ENCODE measurements at places on chromosomes 16 and 17.

- DNase-seq, result no peak
Measured at GRCh38 chr16:50318796-50319578, 49.8 kb downstream of the BRD7 start.

- DNase-seq, result no peak
Measured at GRCh38 chr17:69858460-69858859, 216.6 kb upstream of the KCNJ16 start.

GRCh38 chr17:81533339-81534141 lies 5.4 kb downstream of the FSCN2 start:
- DNase-seq, result no peak

GRCh38 chr17:76131692-76132573 lies 9.1 kb downstream of the FOXJ1 start:
- DNase-seq, result no peak

- no peak for DNase-seq
Measured at GRCh38 chr16:81514041-81514559, 69.5 kb downstream of the CMIP start.

GRCh38 chr17:58531661-58532554 lies 17.5 kb upstream of the MTMR4 start:
- DNase-seq, result peak; percentile 57

GRCh38 chr17:61511480-61512182 lies 59.4 kb downstream of the TBX4 start:
- no peak for DNase-seq

DNA sequence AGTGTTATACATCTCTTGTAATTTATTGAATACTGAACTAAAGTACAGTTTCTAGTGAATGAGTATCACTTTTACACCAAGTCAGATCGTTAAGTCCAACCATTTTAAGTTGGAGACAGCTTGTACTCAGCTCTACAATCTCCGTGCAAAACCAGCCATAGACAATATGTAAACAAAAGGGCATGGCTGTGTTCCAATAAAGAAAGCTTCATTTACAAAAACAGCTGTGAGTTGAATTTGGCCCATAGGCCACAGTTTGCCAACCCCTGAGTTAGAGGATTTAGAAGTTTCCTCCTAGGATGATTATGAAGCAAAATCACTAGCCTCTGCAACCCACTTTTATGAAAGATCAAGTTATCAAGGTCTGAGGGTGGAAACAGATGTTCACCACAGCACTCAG lies 105.7 kb upstream of the RCVRN start:
- DNase-seq, result no peak

- DNase-seq, result peak; percentile 23
Measured at GRCh38 chr17:34580685-34581445, 1.5 kb downstream of the TMEM132E start.

DNA sequence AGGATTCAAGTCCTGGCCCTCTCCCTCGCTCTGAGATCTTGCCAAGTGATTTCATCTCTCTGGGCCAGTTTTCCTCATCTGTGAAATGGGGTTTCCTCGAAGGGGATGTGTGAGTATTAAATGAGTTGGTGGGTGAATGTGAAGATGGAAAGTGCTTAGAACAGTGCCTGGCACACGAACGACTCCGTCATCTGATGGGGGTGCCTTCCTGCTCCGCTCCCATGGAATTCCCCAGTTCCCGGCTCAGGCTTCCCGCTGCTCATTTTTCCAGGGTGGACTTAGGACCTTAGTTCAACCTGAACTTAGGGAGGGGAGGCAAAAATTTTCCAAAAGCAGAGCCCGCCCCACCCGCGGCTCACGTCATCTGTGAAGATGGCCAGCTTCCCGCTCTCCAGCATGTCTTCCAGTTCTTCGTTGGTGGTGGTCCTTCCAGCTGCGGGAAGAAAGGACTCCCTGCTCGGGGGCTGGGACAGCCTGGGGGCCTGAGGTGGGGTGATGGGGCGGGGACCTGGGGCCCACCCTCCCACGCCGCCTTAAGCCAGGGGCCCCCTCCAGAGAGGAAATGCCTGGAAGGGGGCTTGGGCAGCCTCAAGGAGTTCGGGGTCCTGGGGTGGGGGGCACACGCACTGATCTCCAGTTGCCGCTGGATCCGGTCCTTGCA lies 11.4 kb downstream of the HSD3B7 start:
- no peak for DNase-seq

GRCh38 chr17:82863383-82863940 lies 23.6 kb upstream of the ZNF750 start:
- DNase-seq, result no peak

DNA sequence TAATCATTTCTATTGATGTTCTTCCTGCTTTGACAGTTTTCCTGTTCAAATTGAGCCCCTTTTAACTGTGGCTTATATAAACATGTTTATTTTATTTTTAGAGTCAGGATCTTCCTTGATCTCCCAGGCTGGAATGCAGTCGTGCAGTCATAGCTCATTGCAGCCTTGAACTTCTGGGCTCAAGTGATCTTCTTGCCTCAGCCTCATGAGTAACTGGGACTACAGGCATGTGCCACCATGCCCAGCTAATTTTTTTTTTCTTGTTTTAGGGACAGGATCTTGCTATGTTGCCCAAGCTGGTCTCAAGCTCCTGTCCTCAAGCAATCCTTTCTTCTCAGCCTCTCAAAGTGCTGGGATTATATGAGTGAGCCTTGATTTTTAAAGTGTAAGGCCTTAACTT lies 14.7 kb downstream of the PHKB start:
- DNase-seq, result no peak

GRCh38 chr16:74627506-74628220 lies 20.7 kb upstream of the GLG1 start:
- DNase-seq, result no peak

- no peak for DNase-seq
Measured at GRCh38 chr16:62068747-62069146, 32.5 kb upstream of the CDH8 start.

- no peak for DNase-seq
Measured at GRCh38 chr17:64327201-64327930, 63.3 kb downstream of the PECAM1 start.

DNA sequence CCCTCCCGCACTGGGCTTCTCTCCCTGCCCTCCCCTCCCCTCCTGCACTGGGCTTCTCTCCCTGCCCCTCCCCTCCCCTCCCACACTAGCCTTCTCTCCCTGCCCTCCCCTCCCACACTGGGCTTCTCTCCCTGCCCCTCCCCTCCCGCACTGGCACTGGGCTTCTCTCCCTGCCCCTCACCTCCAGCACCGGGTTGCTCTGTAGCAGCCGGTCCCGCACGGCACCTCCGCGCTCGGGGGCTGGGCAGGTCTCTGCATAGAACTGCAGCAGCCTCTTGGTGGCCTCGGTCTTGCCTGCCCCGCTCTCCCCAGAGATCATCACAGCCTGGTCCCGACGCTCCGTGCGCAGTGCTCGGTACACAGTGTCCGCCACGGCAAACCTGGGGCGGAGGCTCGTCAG lies 9.8 kb downstream of the MYO1C start:
- DNase-seq, result no peak

DNA sequence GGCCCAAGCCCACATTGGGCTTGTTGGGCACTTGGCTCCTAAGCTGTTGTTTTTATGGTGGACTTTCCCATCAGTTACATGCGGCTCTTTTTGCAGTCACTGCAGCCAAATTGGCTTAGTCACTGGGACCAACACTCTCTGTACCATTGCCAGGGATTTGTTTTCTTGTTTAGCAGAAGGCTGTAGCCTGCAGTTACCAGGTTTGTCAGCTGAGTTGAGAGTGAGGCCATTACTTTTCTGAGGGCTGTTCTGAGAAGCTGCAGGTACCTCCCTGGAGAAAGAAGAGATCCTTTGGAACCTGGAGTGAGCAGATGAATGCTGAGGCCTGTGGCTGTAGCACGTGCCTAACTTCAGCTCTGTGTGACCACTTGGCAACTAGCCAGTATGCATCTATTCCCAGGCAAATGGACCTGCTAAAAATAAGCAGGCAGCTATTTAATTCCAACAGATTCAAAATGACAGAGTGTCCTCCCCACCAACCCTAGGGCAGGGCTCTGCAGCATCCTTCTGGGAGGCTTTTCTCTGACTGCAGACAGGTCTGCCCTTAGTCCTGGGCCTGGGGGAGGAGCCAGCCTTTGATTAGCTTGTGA lies 12.9 kb downstream of the AKAP1 start:
- no peak for DNase-seq

DNA sequence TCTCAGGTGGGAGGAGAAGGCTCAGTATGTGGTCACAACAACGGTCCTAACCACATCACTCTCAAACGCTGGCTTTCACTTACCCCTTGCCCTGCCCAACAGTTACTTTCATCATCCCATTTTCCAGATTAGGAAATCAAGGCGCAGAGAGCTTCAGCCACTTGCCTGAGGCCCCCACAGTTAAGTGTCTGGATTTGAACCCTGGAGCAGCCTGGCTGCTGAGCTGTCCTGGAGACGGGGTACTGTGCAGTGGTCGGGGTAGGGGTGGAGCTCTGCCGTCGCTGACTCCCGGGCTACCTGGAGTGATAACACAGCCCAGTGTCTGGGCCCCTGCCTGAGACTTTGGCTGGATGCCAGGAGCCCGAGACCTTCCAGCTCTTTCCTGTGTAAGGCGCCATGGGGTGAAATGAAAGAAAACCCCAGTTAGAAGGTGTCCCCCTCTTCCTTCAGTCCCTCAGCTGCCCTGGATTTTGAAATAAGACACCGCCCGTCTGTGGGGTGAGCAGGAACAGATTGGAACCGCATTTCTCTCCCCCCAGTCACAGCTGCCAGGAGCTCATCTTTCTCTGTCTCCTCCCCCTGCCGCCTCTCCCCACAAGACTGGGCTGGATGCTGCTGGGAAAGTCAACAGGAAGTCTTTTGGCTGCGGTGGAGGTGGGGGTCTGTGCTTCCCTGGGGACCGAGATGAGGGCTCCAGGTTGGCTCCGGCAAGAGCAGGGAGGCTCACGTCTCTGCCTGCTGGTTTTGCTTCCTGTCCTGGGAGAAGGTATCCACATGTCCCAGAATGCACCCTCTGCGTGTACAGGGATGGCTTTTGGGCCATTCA lies 280.2 kb downstream of the SEC14L1 start:
- peak; percentile 44 for DNase-seq

DNA sequence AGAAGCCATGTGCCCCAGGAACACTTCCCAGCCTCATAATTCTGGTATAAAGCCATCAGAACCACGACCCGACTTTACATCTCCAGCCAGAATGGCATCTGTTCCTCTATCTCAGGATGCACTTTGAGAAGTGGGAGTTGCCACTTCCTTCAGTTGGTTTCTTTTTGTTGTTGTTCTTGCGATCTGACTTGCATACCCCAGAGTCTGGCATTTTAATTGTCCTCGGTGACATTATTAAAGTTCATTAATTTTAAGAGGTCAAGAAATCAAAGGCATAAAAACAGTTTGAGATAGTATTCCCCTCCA lies 13.5 kb downstream of the MARCHF10 start:
- no peak for DNase-seq

GRCh38 chr16:76483307-76483909 lies 206.2 kb downstream of the CNTNAP4 start:
- DNase-seq, result no peak

- DNase-seq, result no peak
Measured at GRCh38 chr16:28531777-28532744, 6.7 kb downstream of the NUPR1 start.

DNA sequence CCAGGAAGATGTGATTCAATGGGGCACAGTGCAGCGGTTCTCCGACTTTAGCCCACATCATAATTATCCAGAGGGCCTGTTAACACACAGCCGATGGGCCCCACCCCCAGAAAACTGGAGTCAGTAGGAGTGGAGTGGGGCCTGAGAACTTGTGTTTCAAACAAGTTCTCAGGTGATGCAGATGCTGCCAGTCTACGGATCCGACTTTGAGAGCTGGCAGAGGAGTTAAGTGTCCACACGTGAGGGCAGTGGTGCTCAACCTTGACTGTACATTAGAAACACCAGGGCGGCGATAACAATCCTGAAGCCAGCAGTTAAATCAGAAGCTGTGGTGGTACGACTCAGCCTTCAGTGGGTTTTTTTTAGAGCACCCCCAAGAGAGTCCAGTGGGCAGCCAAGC lies 75.0 kb downstream of the GPRC5B start:
- no peak for DNase-seq

GRCh38 chr16:14462811-14463210 lies 167.2 kb downstream of the PARN start:
- DNase-seq, result no peak

All from endothelial cell (in vitro differentiated cells).